Activated T-helper 17 cell treated with anti-CD3 and anti-CD28 coated beads, Interleukin-2, amount 50 U/mL, for 72 hours (primary cell): ENCODE measurements at places on chromosomes 7 and 10.

DNA sequence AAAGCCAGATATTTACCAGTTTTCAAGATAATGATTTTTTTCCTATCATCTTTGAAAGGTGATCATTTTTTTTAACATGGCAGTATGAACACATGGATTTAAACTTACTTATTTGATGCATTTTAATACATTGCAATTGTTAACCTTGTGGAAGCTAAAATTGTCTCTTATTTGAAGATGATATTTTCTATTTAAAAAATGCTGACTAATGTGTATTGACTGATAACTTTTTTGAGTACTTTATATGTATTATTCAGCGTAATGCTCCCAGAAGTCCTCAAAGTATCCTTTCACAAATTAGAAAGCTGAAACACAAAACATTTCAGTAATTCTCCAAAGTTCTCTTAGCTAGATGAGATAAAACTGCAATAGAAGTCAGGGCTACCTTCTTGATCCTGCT lies 677.3 kb downstream of the NRG3 start:
- ATAC-seq, result no peak

DNA sequence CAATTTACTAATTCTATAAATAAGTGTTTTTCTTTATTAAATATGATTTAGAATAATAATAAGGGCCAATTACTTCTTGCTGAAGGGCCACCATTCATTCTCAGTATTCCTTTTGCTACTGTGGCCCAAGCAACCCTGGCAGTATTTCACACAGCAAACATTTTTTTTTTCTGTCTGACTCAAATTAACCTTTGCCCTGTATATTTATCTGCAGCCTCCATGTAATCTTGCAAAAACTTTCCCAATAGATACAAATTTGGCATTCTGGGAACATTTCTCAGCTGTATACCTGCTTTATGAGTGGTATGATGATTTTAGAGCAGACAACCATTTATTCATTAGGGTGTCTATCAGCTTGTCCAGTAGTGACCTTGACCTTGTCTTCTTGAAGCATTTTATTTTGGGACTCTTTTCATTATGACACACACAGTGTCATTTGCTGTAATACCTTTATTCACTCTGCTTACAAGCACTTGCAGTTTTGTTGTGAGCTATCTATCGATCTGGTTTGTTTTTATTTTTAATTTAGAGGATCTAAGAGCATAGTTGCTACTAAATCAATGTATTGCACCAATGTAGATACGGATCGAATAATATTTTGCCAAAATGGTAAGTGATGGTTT lies 159.7 kb upstream of the PLXDC2 start:
- no peak for ATAC-seq

DNA sequence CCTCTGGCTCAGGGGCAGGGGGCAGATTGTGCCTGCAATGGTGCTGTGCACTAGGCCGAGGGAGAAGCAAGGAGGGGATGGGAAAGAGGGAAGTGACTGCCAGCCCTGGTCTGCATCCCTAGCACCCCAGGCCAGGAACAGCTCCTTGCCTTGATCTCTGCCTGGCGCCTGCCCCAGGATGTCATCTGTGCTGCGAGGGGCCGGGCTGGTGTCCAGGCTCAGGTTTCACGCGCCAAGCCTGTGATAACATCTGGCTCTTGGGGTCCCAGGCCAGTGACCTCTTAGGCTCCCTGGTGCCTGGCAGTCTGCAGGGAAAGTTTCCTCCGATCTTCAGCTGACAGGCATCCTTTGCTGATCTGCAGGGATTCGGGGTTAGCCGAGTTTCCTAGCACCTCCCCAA lies 193.5 kb upstream of the GPR26 start:
- no peak for ATAC-seq

DNA sequence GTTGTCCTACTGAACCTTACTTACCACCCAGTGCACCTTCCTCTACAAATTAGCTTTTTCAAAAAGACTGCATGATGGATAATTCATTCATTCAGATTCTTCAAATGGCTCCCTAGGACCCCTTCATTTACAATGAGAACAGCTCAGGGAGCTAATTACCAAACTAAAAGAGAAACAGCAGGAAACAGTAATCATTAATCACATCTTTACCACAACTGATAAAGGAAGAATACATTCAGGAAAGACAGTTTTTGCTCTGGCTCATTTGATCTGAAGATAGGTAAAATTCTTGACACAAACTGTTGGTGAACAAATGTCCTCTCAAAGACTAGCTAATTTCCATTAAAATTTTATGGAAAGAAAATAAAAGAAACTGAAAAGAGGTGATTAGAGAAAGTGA lies 1652.7 kb upstream of the LRRTM3 start:
- ATAC-seq, result no peak

DNA sequence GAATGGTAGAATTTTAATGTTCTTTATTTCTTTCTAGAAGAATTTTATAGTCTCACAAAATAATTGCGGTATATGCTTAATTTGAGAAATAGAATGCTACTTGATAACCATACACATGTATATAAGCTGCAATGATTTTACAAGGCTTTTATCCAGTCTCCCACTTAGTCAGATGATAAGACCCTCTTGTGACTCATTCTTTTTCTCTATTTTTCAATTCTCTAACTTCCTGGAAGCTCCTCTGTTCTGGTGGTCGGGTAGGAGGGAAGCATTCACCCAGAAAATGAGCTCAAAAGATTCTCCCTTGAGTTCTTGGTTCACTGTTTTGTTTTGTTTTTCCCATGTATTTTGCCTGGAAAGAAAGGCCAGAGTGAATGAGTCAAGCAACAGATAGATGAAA lies 546.6 kb downstream of the INHBA start:
- ATAC-seq, result no peak

DNA sequence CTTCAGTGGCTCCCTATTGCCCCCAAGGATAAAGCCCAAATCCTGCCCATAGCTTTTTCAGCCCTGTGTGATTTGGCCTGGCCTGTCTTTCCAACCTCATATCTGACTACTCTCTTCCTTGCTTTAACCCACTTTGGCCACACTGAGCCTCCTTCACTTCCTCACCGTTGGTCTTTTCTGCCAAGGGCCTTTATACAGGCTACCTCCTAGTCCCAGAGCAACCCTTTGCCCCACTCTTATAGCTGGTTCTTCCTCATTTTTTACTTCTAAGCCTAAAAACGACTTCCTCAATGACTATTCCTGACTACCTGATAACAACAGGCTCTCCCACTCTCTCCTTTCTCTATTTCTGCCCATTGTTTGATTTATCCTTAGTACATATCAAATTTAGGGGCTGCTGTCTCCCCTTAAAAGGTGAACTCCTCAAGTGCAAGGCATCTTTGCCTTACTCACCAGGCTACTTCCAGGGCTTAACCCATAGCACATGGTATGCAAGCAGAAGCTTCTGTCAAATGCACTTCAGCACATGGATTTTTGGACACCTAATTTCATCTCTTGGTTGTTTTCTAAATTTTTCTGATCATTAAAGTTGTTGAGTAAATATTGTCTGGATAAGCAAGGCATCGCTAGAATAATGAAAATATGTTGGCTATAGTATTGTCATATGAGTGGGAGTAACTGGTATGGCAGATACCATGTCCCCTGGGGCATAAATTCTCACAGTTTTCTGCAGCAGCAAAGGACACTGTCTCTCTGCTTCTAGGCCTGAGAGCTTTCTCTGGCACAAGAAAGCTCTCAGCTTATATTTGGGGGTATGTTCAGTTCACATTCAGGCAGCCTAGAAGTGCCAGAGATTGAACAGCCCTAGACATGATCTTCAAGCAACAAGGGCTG lies 201.5 kb upstream of the GPR26 start:
- ATAC-seq, result no peak

DNA sequence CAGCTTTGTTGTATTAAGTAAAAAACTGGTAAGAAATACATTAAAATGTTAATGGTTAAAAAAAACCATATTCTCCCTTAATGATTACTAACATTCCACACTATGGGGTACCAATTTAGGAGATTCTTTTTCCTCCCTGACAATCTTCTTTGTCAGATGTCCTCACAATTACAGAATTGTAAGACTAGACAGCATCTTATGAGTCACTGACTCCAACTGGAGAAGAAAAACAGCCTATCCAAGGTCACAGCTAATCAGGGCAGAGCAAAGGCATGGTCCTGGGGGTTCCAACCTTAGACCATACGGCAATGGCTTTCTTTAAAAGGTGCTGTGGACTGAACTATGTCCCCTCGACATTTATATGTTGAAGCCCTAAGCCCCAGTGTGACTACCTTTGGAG lies 127.6 kb downstream of the DLG5 start:
- no peak for ATAC-seq

DNA sequence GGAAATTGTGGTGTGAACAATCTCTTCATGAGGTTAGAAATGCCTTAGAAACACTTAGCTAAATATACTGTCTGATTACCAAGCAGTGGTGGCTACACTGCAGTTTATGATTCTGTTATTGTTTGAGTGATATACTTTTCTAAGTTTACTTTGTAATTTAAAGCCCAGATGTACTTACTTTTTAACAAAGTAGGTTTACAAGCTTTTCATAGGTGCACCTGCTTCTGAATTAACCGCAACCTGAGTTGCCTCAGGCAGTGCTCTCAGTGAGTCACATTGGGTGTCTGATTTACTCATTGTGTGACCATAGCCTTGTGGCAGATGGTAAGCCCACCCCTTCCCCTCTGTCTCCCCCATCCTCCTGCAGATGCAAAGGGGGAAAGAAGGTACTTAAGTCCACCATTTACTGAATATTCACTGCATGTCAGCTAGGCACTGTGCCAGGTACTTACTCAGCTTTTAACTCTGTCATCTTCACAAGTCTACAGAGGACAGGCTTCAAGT lies 9.0 kb downstream of the MTURN start:
- ATAC-seq, result peak; percentile 65

DNA sequence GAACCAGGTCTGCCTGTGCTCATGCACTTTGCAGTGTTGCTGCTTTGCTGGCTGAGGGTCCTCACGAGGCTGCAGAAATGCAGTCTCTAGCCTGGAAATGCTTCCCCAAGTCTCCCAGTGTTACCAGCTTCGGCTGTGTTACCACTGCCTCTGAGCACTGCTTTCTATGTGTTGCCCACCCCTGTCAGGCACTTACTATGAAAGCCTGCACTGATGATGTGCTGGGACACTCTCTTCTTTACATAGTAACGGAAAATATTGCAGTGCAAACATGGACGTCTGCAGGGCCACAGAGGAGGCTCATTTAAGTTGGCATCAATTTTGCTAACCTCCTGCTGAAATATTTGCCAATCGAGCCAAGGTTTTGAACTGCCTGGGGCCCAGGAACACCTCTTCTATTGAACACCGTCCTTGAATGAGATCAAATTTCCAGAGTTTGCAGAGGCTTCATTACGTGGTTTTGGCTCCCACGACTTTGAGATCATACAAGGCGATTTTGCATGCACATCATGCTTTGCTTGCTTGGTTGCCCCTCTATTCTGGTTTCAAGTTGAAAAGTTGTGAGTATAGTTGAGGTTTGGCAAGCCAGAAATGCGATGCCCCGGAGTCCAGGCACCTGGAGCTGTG lies 404.7 kb upstream of the PODXL start:
- ATAC-seq, result no peak

GRCh38 chr10:122841569-122841968 lies 4.1 kb downstream of the CUZD1 start:
- ATAC-seq, result no peak

DNA sequence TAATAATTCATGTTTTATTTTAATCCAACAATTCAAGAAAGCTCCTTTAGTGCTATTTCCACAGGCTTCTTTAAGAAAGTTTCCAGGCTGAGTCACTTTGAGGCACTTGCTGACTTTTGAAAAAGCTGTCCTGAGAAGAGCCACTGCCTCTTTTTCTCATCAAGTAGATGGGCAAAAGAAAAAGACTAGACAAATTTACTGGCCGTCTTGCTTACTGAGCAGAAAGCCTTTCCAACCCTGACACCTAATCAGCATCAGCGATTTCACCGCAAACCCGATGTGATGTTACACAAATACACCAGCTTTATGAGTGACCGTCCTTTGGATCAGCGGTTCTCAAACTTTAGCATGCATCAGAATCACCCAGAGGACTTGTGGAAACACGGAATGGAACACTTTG lies 24.3 kb downstream of the CTTNBP2 start:
- no peak for ATAC-seq

GRCh38 chr7:82012453-82012852 lies 242.6 kb upstream of the HGF start:
- no peak for ATAC-seq

DNA sequence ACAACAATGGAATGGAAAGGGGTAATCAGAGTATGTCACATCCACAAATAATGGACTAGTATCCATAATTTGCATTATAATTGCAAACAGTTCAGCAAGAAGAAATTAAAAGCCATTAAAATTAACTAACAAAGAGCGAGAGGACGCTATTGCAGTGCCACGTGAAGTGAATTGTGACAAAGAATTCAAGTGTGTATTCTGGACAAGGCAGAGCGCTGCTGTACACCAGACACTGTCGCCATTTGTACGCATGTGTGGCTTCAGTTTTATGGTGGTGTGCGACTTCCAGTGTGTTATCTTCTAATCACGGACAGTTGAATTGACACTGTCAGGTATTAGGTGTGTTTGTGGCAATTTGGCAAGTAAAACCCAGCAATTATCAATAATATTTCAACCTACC lies 11.3 kb downstream of the CYP3A5 start:
- no peak for ATAC-seq

DNA sequence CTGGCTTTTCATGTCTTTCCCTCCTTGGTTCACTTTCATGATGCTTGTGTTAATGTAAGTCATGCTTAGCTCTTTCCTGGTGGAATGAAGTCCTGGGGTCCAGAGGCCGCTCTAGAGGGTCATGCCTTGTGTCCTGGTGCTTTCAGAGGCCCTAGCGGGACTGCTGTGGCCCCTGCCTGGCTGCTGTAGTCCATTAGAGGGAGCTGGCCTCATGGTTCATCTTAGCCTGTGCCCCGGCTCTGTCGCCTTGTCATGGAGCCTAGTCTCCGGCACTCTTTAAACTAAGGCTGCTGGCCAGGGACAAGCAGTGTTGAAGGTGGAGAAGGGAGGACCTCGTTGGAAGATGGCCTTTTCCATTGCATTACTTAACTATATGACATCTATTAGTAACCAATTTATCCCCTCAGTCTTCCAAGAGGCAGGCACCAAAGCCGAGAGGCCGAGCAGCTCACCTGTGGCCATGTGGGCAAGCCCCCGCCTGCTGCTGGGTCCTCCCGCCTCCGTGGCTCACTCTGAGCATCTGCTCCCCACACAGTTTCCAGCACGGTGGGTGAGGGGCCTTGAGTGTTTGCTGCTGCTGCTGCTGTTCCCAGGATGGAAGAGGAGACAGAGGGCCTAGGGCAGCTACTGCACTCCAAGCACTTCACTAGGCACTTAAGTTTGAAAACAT lies 5.0 kb upstream of the NDUFB2 start:
- ATAC-seq, result no peak

- no peak for ATAC-seq
Observed at GRCh38 chr10:113183573-113183972, 233.5 kb downstream of the TCF7L2 start.

GRCh38 chr7:44156453-44157010 lies 15.4 kb upstream of the MYL7 start:
- ATAC-seq, result no peak

- ATAC-seq, result no peak
Observed at GRCh38 chr10:101134299-101135127, 3.4 kb downstream of the TLX1 start.

GRCh38 chr10:55287346-55287745 lies 486.3 kb upstream of the PCDH15 start:
- no peak for ATAC-seq
